GM12864 (cell line): ENCODE measurements at places on chromosomes 4 and X.

DNA sequence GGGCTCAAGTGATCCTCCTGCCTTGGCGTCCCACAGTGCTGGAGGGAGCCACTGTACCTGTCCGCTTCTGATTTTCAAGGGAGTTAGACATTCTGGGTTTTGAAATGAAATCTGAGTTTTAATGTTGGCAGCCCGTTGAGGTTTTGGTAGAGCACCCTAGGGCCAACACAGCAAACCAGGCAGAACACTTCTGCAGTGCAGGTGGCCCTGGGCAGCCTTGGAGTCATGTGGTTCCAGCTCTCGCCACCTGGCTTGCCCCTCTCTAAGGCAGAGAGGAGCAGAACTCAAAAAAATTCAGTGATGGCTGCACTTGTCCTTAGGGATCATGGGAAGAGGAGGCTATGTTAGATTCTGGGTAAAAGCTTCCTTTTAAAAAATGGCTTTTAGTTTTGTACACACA lies 74.9 kb downstream of the CLDN34 start:
- DNase-seq, result no peak

DNA sequence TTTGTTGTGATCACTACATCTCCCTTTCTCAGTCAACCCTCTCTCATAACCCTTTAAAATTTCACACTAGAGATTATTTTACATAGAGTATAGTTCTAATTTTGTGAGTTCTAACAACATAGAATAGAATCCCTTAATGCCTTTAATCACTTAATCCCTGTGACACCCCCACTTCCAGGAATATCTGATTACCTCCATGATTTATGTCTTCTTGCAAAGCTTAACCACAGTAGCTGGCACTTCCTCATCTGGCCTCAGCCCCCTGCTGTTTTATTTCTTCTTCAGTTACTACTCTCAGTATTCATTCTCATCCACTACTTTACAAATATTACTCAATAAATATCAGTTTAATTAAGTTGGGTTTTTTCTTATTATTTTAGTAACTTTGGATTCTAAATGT lies 340.9 kb downstream of the CENPC start:
- DNase-seq, result no peak

- DNase-seq, result no peak
These were observed 13.0 kb upstream of the FGF5 start for GRCh38 chr4:80253510-80253909.

- no peak for DNase-seq
These were observed 65.5 kb downstream of the SH3RF1 start for GRCh38 chr4:169205075-169205743.

- DNase-seq, result no peak
These were observed 237.8 kb upstream of the PGRMC2 start for GRCh38 chr4:128525387-128525786.

GRCh38 chrX:9566150-9566621 lies 101.3 kb downstream of the TBL1X start:
- DNase-seq, result no peak

DNA sequence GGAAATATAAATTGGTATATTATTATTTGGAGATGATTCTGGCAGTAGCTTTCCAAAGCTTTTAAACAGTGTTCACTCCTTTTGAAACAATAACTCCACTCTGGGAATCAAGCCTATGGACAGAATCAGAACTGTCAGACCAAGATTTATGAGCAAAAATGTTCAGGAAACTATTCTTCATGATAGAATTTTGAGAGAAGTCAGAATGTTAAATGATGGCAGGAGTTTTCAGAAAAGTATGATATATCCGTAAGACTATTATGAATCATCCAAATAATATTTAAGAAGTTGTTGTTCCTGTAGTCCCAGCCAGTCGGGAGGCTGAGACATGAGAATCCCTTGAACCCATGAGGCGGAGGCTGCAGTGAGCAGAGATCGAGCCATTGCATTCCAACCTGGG lies 50.5 kb upstream of the ADGRG2 start:
- no peak for DNase-seq

DNA sequence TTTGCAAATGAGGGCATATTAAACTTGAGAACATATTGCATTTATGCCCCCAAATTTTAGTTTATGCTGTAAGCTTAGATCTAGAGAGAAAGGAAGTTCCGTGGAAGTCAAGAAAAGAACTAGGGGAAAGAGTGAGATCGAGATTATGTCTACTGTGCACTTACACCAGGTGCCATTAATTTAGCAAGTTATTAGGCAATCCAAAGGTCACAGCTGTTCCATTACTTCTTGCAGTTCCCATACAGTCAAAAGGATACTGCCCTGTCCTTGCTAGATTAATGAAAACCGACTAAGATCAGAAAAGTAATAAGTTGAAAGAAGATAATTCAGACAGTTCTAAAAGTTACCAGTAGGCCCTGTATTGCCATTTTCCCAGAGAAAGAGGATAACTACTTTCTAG lies 49.3 kb upstream of the SLC7A11 start:
- DNase-seq, result no peak

- DNase-seq, result no peak
These were observed 40.0 kb downstream of the CHRDL1 start for GRCh38 chrX:110755611-110756010.

DNA sequence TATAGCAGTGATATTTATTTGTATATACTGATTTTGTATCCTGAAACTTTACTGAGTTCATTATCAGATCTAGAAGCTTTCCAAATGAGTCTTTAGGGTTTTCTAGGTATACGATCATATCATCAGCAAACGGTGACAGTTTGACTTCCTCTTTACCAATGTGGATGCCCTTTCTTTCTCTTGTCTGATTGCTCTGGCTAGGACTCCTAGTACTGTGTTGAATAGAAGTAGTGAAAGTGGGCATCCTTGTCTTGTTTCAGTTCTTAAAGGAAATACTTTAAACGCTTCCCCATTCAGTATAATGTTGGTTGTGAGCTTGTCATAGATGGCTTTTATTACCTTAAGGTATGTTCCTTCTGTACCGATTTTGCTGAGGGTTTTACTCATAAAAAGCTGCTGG lies 37.5 kb downstream of the CBR4 start:
- DNase-seq, result no peak

DNA sequence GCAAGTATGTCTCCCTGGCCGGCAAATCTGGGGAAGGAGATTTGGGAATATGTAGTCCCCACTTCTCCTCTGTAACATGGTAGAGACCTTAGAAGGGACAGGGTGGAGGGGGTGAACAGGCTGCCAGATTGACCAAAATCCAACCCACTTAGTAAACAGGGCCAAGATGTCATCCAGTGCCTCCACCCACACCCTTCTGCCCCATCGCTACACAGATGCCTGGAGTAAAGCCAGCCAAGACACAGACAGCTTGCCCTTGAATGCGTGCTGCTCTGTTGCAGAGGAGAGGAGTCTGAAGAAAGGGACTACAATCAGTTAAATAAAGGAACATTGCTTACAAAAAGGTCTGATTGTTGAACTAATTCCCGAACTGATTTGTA lies 160.1 kb upstream of the LDB2 start:
- DNase-seq, result no peak

DNA sequence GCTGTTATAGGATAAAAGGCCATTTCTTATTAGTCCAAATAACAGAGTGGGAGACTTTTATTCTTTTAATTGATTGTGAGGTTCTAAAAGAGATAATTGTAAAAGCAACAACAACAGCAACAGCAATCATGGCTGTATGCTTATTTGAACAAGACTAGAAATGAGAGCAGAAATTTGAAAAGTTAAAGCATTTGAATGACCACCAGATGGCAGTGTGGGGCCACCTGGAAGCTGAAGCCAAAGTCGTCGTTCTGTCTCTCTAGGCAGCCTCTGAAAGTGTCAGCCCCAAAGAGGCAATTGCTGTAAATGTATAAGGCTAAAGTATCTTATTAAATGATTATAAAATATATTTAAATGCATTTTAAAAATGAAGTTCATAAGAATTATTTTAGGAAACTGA lies 42.2 kb downstream of the SH2D1A start:
- DNase-seq, result peak; percentile 16

DNA sequence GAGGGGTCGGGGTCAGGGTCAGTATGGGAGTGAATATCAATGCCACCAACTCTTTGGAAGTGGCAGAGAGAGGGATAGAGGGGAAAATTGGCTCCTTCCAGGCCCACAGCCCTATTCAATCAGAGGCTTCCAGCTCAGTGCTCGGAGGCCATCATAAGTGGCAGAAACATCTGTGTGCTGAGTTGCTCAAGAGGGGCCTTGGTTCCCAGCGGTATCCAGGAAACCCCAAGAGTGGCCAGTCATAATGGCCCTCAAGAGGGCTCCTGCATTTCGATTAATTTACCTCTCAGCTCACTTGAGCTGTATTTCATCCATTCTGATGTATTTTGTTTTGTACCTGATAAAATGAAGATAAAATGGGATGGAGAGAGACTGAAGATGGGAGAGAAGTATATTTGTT lies 154.3 kb upstream of the EOLA2 start:
- no peak for DNase-seq

DNA sequence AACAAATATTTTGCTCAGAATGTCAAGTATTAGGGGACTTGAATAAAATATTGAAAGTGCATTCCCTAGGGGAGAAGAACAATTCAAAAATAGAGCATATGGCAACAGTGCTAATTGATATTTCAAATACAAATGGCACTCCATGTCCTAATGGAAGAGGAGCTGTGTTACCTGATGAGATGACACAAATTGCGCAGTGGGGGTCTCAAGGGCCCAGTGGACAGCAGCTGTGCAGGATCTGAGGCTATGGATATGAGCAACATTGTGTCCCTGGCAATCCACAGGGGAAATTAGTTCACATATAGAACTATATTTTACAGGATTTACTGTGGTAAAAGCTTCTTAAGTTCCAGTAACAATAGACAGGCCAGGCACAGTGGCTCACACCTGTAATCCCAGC lies 17.4 kb upstream of the USP46 start:
- DNase-seq, result no peak

DNA sequence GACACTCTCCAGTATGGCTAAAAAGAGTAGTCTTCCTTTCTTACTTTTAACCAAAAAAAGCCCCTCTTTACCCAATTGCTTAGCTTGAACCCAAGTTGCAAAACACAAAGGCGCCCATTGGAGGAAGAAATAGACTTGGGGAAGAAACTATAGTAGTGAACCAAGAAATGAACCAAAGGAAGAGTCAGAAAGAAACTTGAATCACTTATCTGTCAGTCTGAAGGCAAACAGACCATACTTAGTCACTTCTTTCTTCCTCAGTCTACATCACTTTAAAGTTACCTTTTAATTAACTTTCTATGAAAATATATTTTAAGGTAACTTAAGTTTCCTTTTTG lies 161.4 kb upstream of the GIMD1 start:
- no peak for DNase-seq

DNA sequence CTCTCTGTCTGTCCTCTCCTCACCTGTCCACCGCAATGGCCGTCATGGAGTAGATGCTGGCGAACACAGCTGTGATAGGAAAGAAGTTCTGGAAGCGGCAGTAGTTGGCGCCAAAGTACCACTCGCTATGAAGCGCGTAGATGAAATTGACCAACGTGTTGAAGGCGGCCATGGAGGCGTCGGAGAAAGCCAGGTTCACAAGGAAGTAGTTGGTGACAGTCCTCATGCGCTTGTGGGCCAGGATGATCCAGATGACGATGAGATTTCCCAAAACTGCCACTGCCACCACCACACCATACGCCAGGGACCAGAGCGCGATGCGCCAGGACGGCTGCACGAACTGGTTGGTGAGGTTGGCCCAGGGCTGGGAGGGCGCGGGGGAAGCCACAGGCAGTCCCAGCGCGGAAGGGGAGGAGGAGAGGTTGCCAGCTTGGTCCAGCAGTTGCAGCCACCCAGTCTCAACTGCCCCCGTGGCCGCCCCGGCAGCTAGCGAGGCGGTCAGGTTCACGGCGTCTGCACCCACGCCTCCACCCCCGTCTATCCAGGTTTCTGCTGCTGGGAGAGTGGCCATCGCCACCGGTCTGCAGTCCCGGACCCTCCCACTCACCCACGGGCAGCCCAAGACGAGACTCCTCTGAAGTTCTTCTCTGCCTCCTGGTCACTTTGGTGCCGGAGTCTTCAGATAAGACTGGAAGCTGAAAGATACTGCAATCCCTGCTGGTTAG lies 518 bp downstream of the TACR3 start:
- DNase-seq, result no peak

GRCh38 chrX:30935985-30936384 lies 46.9 kb upstream of the TAB3 start:
- no peak for DNase-seq

DNA sequence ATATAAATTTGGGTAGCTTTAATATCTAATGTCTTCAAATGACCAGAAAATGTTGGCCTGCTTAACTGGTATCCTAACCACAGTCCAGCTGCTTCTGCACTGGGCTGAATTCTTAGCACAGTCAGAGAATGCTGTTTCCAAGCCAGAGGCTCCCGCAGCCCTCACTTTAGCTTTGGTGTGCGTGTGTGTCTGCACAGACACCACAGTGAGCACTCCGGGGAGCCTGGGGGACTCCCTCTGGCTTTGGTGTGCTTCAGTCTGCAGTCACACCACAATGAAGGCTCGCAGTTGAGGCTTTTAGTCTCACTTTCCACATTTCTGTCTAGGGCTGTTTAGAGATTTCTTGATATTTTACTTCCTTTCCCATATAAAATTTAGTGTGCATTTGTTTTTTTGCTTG lies 53.6 kb downstream of the APOO start:
- no peak for DNase-seq

- no peak for DNase-seq
These were observed at the start of gene CCDC158 for GRCh38 chr4:76420762-76421581. Gene CCDC158 (minus strand): TSS chr4:76421141. CDS start chr4:76403207, 17,934 bp downstream.

- no peak for DNase-seq
These were observed at the start of gene GASK1B for GRCh38 chr4:158172261-158173258. Gene GASK1B (minus strand): TSS chr4:158173025. CDS start chr4:158171375, 1,650 bp downstream.

GRCh38 chr4:138181287-138181686 lies 60.9 kb downstream of the SLC7A11 start:
- DNase-seq, result no peak

- DNase-seq, result no peak
These were observed 942.2 kb downstream of the TRAM1L1 start for GRCh38 chr4:116143198-116143597.

- DNase-seq, result peak; percentile 61
These were observed 23.9 kb downstream of the STIM2 start for GRCh38 chr4:26884486-26884988.

GRCh38 chrX:106302304-106302703 lies 134.2 kb downstream of the PWWP3B start:
- no peak for DNase-seq

GRCh38 chrX:8313844-8314243 lies 142.8 kb upstream of the VCX2 start:
- no peak for DNase-seq

GRCh38 chr4:17635056-17635455 lies 20.6 kb downstream of the MED28 start:
- no peak for DNase-seq

- DNase-seq, result no peak
These were observed 176.8 kb downstream of the GC start for GRCh38 chr4:71607109-71607508.

DNA sequence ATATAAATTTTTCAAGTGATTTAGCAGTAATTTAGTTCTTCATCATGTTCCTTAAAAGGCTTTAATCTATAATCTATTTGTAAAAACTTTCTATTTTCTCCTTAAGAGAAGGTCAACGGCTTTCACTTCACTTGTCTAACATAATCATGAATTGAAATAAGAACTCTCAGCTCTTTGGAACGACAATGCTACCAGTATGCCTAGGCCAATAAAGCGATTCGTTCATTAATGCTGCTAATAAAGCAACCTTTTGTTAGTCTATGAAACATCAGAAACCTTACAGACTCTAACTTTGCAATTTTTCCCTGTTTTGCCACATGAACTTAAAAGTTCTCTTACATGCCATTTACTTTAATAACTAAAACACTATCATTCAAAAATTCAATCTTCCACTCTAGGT lies 47.6 kb downstream of the FBXW7 start:
- no peak for DNase-seq
